ENCODE measurements at places on chromosomes 13 and 19. TPM values are rescaled to one million over a fixed set of nuclear protein-coding genes. Genes with fewer than 3 reads are reported as not detected.
A peak's percentile ranks its signal among the peaks of the same experiment; 100 is the strongest.

- peak; percentile 8 for DNase-seq
- no peaks in the 10 kb centered on the region for H3K36me3 ChIP-seq
- no peaks in the 10 kb centered on the region for H3K4me1 ChIP-seq
- no peak overlapping the region for H3K27ac ChIP-seq
- H3K4me3 ChIP-seq = no peak overlapping the region
- no peaks in the 10 kb centered on the region for H3K27me3 ChIP-seq
These were observed 4.3 kb downstream of the GRK1 start for GRCh38 chr13:113671066-113672001.

Gene TTC9B
- not detected for total RNA-seq

DNA sequence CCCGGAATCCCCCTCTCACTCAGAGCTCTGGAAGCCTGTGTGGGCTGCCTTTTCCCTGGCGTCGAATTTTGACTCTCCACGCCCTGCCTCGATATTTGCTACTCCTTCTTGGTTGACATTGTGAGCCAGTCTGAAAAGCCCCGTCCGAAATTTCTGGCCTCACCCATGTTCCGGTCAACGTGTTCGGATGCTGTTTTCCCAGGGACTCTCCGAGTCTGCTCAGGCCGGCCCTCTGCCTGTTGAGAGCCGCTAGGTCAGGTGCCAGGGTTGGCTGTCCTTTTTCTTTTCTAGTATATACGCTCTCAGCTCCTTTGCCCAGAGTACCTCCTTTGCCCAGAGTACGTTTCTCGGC lies 6.8 kb upstream of the DGKH start:
- peak overlapping the region; percentile 91 for H3K4me3 ChIP-seq
- peak; percentile 60 for DNase-seq
- peak overlapping the region; percentile 75 for H3K27ac ChIP-seq
- peaks cover 24% of the 10 kb centered on the region for H3K4me1 ChIP-seq
- peaks cover 76% of the 10 kb centered on the region for H3K27me3 ChIP-seq
- no peaks in the 10 kb centered on the region for H3K36me3 ChIP-seq

GRCh38 chr19:6440905-6441304 lies 7.3 kb upstream of the SLC25A41 start:
- no peak for DNase-seq
- no peak overlapping the region for H3K4me3 ChIP-seq
- H3K27ac ChIP-seq = no peak overlapping the region
- H3K36me3 ChIP-seq = 0 out of 2 replicates have a peak, but pooled peaks cover 5% of the 10 kb centered on the region
